Activated naive CD4-positive, alpha-beta T cell treated with anti-CD3 and anti-CD28 coated beads, Interleukin-2, amount 50 U/mL, for 72 hours (primary cell): ENCODE measurements at places on chromosomes 7 and 10. TPM values are rescaled to one million over a fixed set of nuclear protein-coding genes. Genes with fewer than 3 reads are reported as not detected.

Gene GNGT1
- total RNA-seq = not detected

Gene PAPOLB
- total RNA-seq = not detected

GRCh38 chr7:104552102-104552501, 223.7 kb downstream of the LHFPL3 start:
- DNase-seq = no peak

Gene NME8
- total RNA-seq = not detected

DNA sequence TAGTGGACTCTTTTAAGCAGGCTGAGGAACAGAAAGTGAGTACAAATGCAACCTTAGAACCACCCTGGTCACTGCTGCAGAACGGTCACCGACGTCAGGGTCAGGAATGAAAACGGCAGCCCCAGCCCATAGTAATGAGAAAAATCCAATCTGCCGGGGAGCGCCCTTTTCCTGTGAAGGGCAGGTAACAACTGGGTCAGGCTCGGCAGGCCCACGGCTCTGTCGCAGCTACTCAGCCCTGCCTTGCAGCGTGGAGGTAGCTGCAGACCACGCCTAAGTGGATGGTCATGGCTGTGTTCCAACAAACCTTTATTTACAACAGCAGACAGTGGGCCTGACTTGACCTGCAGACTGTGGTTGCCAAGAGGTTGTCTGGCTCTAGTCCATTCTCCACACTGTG, 563.2 kb downstream of the DNAJB6 start:
- no peak for DNase-seq

Gene SSC4D
- 0.61 TPM for total RNA-seq

- no peak for DNase-seq
Observed at GRCh38 chr10:1215862-1216573, 159.8 kb downstream of the WDR37 start.

DNA sequence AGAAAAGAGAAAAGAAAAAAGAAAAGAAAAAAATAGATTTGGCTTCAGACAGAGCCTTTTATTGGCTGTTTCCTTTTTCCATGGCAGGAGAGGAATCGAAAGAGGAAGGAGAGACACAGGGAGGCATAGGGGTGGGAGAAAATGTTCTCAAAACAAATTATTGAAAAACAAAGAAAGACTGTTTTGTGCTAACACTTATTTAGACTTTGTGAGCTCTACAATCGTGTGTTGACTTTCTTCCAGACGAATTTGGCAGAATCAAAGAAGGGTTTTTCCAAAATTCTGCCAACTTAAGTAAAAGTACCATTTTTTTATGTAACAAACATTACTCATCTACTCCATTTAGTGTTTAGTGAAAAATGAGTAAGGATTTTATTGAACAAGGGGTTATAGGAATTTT, 982.2 kb downstream of the REEP3 start:
- no peak for DNase-seq

GRCh38 chr7:95527776-95528250, 42.1 kb downstream of the ASB4 start:
- DNase-seq = no peak

Gene SCIN
- total RNA-seq = not detected

DNA sequence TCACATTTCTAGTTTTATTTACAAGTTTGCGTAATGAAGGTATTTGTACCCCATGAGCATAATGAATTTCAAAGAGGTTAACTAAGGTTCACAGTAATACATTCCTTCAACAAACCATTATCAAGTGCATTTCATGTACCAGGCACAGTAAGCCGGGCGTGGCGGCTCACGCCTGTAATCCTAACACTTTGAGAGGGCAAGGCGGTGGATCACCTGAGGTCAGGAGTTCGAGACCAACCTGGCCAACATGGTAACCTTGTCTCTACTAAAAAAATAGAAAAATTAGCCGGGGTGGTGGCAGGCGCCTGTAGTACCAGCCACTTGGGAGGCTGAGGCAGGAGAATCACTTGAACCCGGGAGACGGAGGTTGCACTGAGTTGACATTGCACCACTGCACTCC, 4.3 kb upstream of the EIF3A start:
- DNase-seq = no peak

DNA sequence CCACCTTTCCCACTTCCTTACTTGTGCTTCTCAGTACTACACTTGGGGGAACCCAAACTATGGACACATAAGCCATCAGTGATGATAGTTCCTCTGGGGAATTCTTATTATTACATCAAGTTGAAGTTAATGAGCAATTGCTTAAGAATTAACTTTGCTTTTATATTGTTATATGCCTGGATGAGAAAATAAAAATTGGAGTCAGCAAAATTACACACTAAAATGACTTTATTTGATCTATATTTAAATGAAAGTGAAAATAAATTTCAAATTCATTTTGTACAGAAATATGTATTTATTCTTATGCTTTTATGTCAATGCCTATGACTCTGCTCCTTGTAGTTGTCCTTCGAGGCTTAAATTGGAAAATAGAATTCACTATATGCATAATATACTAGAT, 149.4 kb upstream of the KCND2 start:
- no peak for DNase-seq

GRCh38 chr10:114795039-114795438, 26.5 kb upstream of the FHIP2A start:
- no peak for DNase-seq

DNA sequence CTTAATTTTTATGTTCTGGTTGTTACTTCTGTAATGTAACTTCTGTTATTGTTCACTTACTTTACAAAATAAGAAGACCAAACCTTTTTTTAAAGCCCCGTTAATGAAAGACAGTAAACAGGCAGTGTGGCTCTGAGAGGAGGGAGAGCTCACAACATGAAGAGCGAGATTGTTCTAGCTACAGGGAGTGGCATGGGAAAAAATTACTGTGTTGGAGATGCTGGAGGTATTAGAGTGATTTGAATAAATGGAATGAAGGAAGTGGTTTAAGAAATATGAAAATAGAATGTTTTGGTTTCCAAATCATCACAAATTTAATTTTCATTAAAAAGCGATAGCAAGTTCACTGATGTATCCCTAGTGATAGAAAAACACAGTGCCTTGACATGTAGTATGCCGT, 31.8 kb downstream of the REEP3 start:
- DNase-seq = no peak

- no peak for DNase-seq
Observed at GRCh38 chr10:131963350-131963749, 18.4 kb downstream of the BNIP3 start.
